ENCODE measurements at places on chromosomes 5 and 9.

DNA sequence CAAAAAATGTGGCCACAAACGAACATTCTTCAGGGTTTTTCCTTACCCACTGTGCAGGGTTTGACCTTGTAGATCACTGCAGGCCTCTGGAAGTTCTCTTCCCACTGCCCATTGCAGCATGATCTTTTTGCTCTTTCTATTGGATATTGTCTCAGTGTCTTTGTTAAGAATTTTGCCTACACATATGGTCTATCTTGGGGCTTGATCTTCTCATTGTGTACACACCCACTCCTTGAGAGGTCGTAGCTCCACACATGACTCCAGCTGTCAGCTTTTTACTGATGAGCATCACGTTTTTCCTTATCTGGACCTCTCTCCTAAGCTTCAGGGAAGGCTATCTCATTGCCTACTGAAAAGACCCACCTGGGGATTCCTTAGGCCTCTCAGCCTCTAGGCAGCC is 3.0 kb upstream of the GLRX start:
- no peak for DNase-seq

DNA sequence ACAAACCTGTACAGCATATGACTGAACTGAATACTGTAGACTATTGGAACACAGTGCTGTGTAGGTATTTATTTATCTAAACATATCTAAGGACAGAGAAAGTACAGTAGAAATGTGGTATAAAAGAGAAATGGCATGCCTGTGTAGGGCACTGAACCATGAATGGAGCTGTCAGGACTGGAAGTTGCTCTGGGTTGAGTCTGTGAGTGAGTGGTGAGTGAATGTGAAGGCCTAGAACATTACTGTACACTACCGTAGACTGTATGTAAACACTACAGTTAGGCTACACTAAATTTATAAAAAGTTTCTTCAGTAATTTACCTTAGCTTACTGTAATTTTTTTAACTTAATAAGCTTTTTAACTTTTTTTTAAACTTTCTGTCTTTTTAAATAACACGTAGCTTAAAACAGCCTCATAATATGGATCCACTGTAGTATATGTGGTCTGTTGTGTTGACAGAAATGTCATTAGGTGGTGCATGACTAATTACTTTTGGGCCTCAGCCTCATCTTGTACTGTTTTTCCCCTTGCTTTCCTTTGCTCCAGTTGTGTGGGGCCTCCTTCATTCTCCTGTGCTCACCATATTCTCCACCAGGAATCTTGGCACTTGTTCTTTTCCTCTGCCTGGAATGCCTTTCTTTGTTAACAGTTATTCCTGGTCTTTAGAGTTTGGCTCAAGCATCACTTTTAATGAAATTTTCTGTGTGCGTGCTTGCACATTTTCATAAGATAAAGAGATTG is 8.8 kb downstream of the SPIN1 start:
- DNase-seq: no peak

DNA sequence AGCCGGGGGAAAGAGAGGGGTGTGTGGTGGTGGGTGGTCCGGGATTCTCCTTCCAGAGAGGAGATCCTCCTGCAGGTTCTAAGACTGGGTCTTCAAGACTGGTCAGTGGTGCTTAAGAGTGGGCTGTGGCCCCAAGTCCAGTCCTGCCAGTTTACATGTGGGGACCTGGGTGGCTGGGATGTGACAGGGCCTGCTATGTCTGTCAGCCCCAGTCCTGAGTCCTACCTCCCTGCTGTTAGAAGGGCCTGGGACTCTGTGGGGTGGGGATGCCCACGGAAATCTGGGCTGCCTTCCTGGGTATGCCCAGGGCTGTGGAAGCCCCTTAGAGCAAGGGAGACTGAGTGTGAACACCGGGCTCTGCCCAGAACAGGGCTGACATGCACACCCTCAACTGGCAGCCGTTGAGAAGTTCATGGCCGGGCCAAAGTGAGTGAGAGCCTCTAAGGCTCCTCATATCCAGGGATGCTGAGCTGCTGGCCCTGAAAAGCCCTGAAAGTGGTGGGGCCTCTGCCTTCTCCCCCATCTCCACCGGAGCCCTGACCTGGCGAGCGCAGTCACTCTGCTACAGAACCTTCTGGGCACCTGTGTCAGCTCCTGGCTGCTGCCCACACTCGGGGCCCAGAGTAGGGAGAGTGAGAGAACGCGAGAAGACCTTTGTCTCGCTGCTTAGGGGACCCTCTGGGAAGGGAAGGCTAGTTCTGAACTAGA is 1.7 kb downstream of the PHF2 start:
- DNase-seq: no peak

- peak; percentile 92 for DNase-seq
Observed at GRCh38 chr5:14144586-14145434, 1.7 kb downstream of the TRIO start.

- DNase-seq: no peak
Observed at GRCh38 chr5:149301744-149302380, 30.2 kb downstream of the AFAP1L1 start.

GRCh38 chr9:14958989-14959388 is 48.8 kb upstream of the FREM1 start:
- no peak for DNase-seq

GRCh38 chr5:170546282-170546681 is 42.5 kb downstream of the KCNIP1 start:
- no peak for DNase-seq

GRCh38 chr5:16152601-16153568 is 26.7 kb downstream of the MARCHF11 start:
- DNase-seq: peak; percentile 83

GRCh38 chr5:110401881-110402280 is 324.6 kb downstream of the TMEM232 start:
- no peak for DNase-seq

DNA sequence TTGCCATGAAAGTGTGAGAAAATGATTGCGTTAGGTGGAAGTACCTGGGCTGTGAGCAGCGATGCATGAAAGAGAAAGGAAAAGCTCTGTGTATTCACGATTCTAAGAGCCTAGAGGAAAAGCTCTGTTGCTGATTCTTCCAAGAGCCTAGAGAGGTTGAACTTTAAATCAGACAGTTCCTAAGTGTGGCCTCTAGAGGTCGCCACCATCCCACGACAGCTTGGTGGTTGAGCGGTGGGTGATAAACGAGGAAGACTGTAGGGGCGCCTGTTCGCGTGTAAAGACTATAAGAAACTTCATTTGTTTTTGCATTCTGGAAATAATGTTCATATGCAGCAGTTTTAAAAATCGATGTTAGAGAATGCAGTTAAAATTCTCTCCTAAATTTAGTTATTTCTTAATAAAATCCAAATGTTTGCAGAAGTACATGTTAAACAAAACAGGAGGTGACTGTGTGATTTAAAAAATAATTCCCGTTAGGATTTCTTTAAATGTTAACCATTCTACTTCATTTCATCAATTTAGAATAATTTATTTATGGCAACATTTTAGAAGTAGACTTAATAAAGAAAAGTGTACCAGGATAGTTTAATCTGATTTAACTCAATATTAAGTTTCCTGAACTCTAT is 107.7 kb downstream of the TENT4A start:
- peak; percentile 84 for DNase-seq

GRCh38 chr5:56167519-56167918 is 65.6 kb downstream of the ANKRD55 start:
- no peak for DNase-seq

GRCh38 chr5:95583992-95584391 is 29.1 kb downstream of the ARSK start:
- no peak for DNase-seq

- DNase-seq: peak; percentile 20
Observed at GRCh38 chr9:6845880-6846279, 88.1 kb downstream of the KDM4C start.

- DNase-seq: no peak
Observed at GRCh38 chr9:70668751-70669150, 254.3 kb upstream of the KLF9 start.

All from NCI-H510A treated with DMSO at 0.1 percent for 48 hours (cell line).